ENCODE measurements at places on chromosomes 2 and 18.

DNA sequence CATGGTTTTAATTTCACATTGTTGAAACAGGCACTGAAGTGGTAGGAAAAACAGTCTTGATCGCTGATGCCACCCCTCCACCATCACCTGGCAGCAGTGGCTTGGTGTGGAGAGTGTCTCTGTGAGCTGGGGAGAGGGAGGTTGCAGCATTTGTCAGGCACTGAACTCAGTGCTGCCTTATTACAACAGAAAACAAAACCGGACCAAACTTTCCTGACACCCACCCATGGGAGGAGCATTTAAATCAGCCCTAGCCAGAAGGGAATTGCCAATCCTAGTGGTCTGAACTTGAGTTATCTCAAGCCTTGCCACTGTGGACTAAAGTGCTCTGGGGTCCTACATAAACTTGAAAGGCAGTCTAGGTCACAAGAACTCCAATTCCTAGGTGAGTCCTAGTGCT is 103.0 kb upstream of the LGALSL start:
- DNase-seq = no peak

DNA sequence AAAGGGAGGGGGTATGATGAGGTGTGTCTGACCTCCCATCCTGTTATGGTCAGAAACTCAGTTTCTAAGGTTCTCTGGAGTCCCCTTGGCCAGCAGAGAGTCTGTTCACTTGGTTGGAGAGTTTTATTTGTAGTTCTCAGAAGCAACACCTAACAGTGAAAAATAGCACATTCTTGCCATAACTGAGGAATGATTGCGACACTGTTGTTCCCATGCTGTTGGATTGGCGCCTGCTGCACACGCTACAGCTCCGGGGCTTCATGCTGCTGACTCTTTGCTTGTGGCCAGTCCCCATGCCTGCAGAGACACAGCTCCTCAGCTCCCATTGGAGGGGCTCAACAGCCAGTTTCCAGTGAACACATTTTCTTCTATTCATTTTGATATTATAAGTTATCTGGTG is 42.1 kb downstream of the TPGS2 start:
- peak; percentile 80 for DNase-seq

GRCh38 chr2:57199663-57200062 is 846.9 kb upstream of the VRK2 start:
- no peak for DNase-seq

DNA sequence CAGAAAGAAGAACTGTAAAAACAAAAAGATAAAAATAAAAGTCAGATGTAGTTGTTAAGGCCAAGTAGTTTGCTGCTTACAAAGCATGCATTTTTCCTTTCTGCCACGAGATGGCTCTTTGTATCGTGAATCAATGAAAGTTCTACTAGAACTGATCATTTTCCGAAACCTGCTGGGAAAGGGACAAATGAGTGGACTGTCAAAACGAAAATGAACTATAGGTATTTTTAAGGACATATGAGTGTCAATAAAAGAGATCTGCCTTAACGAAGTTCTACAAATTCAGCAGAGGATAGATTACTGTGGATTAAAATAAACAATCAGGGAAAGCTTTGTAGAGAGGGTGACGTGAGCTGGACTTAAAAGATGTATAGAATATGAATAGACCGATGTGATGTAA is 15.0 kb upstream of the ELOA2 start:
- DNase-seq = peak; percentile 83

- DNase-seq = no peak
Observed at GRCh38 chr2:54840559-54841468, 117.4 kb downstream of the EML6 start.

- DNase-seq = peak; percentile 95
Observed at GRCh38 chr2:174771631-174772471, 7.6 kb upstream of the CHRNA1 start.

GRCh38 chr2:168212167-168212566 is 35.2 kb downstream of the STK39 start:
- no peak for DNase-seq

DNA sequence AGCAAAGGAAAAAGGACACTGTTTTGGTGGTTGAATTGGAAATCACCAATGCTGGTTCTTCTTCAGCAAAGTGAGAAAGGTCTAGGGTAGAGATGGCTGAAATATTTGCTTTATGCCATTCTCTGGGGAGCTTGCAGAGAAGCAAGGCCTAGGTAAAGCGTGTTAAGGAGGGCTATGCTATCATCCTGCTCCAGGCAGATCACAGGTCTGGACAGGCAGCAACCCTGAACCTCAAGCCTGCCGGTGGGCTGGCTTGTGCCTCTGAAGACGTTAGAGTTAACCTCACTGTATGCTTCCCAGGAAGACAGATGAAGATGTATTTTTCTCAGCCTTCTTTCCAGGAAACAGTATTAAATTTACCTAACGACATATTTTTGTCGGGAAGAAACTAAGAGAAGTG is 138.5 kb upstream of the LYPD6 start:
- no peak for DNase-seq

DNA sequence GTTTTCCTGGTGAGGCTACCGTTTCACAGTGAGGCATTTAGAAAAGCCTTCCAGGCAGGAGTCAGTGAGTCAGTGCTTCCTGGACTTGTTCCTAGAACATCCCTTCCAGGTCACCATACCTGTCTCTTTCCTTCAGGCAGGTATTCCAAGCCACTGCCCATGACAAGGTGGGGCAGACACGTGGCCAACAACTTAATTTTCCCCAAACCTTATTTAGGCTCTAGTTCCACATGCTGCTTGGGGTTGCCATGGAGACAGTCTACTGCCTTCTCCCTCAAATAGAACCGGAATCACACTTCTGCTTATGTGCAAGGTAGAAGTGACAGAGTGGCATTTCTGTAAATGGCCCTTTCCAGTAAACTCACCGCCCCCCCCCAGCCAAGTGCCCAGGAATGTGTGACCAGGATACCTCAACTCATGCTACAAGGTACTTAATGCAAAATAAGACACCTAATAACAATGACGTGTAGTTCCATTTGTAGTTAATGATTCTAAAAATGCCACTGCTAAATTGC is 258.3 kb downstream of the PRKCE start:
- DNase-seq = no peak

GRCh38 chr2:5493256-5493655 is 198.9 kb upstream of the SOX11 start:
- no peak for DNase-seq

- DNase-seq = no peak
Observed at GRCh38 chr2:213224366-213224765, 59.9 kb upstream of the SPAG16 start.

- DNase-seq = peak; percentile 54
Observed at GRCh38 chr2:31137211-31138036, 816 bp downstream of the GALNT14 start.

DNA sequence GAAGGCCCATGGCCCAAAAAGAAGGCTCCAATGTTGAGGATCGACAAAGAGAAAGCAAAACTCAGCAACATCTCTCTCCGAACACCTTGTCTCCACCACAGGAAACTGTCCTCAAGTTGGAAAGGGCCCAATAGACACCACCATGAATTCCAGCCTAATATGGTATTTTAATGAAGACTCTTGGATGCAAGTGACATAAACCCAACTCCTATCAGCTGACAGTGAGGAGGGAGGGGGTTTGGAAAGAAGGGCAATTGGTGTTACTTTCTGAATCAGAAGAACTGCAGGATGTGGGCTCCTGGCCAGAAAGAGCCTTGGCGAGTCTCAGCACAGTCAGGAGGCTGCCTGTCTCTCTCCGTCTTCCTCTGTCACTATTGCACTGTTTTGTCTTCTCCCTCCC is 40.3 kb upstream of the SIGLEC15 start:
- DNase-seq = no peak

DNA sequence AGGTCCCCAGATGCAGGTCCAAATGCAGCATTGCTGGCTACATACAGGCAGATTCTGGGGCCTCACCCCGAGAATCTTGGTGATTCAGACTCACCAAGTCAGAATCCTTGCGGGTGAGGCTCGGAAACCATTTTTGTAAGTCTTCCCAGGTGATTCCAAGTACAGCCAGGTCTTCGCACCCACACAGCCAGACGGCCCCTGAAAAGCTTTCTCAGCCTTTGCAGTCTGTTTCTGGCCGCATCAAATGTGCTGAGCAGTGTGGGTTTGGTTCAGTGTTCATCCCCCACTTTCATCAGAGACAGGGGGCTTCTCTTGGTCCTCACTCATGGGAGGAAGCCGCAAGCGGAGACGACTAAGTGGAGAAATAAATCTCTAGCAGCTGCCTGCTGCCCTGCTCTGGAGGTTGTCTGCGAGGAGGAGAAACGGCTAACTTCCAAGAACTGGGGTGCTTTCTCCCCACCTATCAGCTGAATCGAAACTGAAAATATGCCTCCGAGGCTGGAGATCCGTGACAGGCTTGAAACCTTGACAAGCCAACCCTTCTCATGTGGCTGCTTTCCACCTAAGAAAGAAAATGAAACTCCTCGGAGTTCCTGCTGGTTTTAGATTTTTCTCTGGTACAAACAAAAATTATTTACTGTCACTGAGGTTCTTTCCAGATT is 8.9 kb upstream of the TMEM185B start:
- DNase-seq = no peak

DNA sequence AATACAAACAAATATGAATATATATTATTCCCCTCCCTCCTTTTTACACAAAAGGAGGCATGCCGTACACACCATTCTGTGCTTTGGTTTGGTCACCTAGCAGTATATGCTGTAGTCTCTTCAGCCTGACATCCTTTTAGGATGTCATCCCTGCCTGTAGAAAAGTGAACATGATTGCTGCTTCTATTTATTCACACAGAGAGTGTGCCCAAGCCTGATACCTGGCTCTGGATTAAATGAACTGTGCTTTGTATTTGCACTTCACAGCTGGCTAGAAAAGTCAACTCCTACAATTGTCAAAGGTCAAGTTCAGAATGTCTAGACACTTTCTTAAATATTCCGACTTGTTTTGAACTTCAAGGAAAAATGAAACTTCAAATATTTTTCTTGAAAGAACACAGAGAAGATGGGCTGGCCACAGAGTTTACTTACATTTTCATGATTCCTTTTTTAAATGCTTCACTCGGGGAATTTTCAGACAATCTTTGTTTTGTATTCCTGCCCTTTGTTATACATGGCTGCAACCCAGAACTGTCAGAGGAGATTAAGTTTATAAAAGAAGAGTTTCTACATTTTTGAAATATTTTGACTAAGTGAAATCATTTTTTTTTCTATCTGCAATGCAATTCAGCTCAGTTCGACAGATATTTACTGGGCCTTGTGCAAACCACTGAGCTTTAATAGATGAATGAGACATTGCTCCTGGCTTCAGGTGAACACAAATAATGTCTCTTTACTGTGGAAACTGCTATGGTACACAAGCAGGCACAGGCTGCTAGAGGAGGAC is 33.5 kb downstream of the DAPL1 start:
- DNase-seq = peak; percentile 83

- DNase-seq = no peak
Observed at GRCh38 chr2:19776941-19777514, 124.8 kb downstream of the TTC32 start.

DNA sequence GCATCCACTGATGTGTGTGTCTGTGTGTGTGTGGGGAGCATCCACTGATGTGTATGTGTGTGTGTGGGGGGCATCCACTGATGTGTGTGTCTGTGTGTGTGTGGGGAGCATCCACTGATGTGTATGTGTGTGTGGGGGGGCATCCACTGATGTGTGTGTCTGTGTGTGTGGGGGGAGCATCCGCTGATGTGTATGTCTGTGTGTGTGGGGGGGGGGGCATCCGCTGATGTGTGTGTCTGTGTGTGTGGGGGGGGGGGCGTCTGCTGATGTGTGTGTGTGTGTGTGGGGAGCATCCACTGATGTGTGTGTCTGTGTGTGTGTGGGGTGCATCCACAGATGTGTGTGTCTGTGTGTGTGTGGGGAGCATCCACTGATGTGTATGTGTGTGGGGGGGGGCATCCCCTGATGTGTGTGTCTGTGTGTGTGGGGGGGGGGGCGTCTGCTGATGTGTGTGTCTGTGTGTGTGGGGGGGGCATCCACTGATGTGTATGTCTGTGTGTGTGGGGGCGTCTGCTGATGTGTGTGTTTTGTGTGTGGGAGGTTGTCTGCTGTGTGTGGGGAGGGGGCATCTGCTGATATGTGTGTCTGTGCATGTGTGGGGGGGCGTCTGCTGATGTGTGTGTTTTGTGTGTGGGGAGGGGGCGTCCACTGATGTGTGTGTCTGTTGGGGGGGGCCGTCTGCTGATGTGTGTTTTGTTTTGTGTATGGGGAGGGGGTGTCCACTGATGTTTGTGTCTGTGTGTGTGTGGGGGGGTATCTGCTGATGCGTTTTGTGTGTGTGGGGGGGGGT is 125.9 kb downstream of the NFATC1 start:
- DNase-seq = no peak

- no peak for DNase-seq
Observed at GRCh38 chr2:136045835-136046570, 60.6 kb upstream of the DARS1 start.

- DNase-seq = no peak
Observed at GRCh38 chr18:596288-596881, 403 bp upstream of the CLUL1 start.

DNA sequence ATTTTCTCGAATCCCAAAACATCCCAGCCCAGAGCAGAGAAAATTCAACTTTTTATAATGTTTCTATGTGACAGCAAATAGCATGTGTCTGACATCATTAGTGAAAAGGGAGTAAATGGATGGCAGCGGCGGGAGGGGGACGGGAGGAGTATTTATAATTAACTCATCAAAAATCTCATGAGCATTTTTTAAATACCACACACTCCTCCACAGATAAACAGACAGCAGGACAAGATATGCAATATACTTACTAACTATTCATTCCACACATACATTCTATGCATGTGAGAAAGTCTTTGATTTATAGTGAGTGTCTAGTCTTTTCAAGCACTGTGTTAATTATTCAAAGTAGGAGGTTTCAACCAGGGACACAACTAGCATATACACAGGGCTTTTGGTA is 107.6 kb downstream of the LRP2 start:
- peak; percentile 4 for DNase-seq

- DNase-seq = peak; percentile 14
Observed at GRCh38 chr2:120150040-120150482, 73.1 kb downstream of the TMEM185B start.

GRCh38 chr2:20728114-20728758 is 61.3 kb downstream of the GDF7 start:
- DNase-seq = no peak

- peak; percentile 50 for DNase-seq
Observed at GRCh38 chr2:214401580-214401979, 9.3 kb upstream of the VWC2L start.

DNA sequence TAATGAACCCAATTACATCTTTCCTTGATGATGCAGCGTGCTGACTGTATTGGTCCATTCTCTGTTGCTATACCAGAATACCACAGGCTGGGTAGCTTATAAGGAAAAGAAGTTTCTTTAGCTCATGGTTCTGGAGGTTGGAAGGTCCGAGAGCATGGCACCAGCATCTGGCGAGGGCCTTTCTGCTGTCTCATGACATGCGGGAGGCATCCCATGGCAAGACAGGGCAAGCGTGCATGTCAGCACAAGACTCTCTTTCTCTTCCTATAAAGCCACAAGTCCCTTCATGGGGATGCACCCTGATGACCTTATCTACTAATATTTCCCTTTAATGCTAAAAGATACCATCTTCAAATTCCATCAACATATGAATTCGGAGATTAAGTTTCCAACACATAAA is 122.8 kb upstream of the FHL2 start:
- no peak for DNase-seq

Measured in adipocyte (in vitro differentiated cells).